Occipital lobe (tissue), 3 donors: ENCODE measurements at places on chromosomes 3 and 15. TPM values are rescaled to one million over a fixed set of nuclear protein-coding genes. Genes with fewer than 3 reads are reported as not detected.

SENP7 gene
- total RNA-seq, result 107 TPM

ITIH3 gene
- 0.16 TPM for total RNA-seq

CKMT1B gene
- 6.7 TPM for total RNA-seq

CCDC39 gene
- 0.62 TPM for total RNA-seq

ARPP21 gene
- 656 TPM for total RNA-seq

IL5RA gene
- 0.78 TPM for total RNA-seq
